Fibroblast of villous mesenchyme (primary cell): ENCODE measurements at places on chromosomes 7 and 10. TPM values are rescaled to one million over a fixed set of nuclear protein-coding genes. Genes with fewer than 3 reads are reported as not detected.

ITGA8 gene
- 1.3 and 3.2 TPM in 2 replicates for total RNA-seq

HOXA11 gene
- 41.9 and 47.1 TPM in 2 replicates for total RNA-seq

ARHGEF35 gene
- total RNA-seq: 0.97 and 3.0 TPM in 2 replicates

SLC13A4 gene
- total RNA-seq: 0.32 TPM in 1 of 2 replicates, not detected in the other

MYO3A gene
- total RNA-seq: not detected in 2 replicates

NPSR1 gene
- not detected in 2 replicates for total RNA-seq

STEAP4 gene
- under 0.01 TPM in 2 replicates for total RNA-seq

LEP gene
- not detected in 2 replicates for total RNA-seq

RARRES2 gene
- total RNA-seq: 139 and 185 TPM in 2 replicates

PRRT4 gene
- total RNA-seq: not detected in 2 replicates

HNRNPH3 gene
- total RNA-seq: 18.0 and 22.9 TPM in 2 replicates

LAMTOR4 gene
- total RNA-seq: 65.2 and 81.5 TPM in 2 replicates

GRID2IP gene
- total RNA-seq: not detected in 2 replicates

SLC39A12 gene
- total RNA-seq: not detected in 2 replicates

RGS10 gene
- total RNA-seq: 35.4 and 50.9 TPM in 2 replicates

GIMAP5 gene
- not detected in 2 replicates for total RNA-seq

LRRC18 gene
- not detected in 2 replicates for total RNA-seq

PDE6C gene
- total RNA-seq: not detected in 2 replicates

PHF14 gene
- 22.5 and 29.0 TPM in 2 replicates for total RNA-seq

LMOD2 gene
- total RNA-seq: not detected in 2 replicates

CDK5 gene
- 22.2 and 22.9 TPM in 2 replicates for total RNA-seq

ERVW-1 gene
- not detected in 2 replicates for total RNA-seq

KLF14 gene
- total RNA-seq: under 0.01 TPM in 2 replicates

ZPBP gene
- not detected in 2 replicates for total RNA-seq

ABCA13 gene
- total RNA-seq: under 0.01 TPM in 1 of 2 replicates, not detected in the other

CNPY4 gene
- total RNA-seq: 23.2 and 40.2 TPM in 2 replicates

AMPH gene
- total RNA-seq: 0.86 and 0.97 TPM in 2 replicates
